ENCODE measurements at places on chromosomes 13 and 19.
A peak's percentile ranks its signal among the peaks of the same experiment; 100 is the strongest.

DNA sequence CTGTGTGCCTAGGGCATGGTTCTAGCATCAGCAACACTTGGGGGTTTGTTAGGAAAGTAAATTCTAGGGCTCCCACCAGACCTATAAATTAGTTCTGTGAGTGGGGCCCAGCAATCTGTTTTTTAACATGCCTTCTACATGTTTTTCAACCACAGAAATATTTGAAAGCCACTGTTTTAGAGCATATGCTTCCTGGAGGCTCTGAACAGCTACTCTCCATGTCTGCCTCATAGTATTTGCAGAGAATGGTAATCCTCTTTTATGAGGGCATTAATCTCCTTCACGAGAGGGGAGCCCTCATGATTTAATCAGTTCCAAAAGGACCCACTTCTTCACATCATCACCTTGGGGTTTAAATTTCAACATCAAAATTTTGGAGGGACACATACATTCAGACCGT, 6.0 kb downstream of the SPATA13 start:
- DNase-seq, result no peak

DNA sequence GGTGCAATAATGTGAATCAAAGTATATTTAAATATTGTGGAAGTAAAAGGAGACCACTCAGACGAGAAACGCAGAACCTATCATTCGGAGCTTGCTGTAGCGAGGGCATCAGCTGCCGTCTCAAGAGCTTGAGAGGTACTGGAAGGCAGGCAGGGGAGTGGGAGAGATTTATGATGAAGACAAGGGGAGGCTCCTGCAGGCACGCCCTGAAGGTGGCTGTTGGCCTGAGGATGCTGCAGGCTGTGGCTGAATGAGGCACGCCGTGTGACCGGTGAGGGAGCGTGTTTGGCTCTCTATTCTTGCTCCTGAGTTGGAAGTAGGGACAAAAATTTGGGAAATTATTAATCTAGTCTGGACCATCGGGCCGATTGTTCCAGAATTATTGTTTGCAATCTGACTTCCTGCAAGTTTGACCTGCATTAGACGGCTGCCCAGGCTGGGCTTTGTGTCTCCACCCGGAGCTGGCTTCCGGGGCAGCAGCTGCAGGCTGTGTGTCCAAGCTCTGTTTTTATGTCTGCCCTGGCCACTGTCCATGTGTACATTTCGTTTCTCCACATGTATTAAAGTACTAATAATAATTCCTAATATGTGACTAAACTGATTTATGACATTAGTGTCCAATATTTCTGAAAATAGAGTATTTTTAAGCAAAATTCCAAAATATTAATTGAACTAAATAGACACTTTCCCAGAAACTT, 91.1 kb upstream of the ANKRD10 start:
- DNase-seq, result no peak

DNA sequence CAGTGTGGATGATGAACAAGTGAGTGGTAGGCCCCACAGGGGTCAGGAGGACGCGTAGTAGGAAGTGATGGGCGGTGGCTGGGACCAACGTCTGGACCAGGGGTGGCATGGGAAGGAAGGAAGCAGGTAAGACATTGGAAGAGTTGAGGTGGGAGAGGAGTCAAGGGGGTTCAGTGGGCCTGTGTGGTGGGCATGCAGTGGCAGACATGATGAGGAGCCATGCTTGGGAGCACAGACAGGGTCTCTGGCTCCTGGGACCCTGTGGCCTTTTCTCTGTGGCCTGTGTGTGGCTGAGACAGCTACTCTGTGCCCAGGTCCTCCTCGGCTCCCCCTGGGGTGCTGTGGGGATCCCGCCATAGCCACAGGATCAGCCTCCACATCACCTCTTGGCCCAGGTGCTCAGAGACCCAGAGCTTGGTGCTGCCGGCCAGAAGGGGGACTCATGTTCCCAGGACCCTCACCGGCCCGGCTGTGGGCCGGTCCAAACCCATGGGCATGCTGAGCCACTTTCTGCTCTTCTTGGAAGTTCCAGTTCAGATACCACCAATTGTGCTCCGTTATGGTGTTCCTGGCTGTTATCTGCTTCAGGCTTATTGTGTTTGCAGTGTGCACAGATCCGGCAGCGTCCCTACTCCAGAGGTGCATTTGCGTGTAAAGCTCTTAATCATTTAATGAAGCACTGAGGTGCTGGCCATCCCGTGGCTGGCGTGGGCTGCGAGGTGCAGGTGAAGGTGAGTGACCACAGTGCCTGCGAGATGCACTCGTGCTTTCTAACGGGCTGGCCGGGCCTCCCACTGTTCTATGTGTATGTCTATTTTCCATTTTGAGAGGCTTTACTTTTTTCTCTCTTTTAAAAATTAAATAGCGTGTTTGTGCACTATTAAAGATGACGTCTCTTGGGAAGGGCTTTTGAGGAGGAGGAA, 147.9 kb downstream of the TEX29 start:
- no peak for DNase-seq

- DNase-seq, result no peak
These were observed 774 bp upstream of the PPP2R1A start for GRCh38 chr19:52188822-52189734.

- DNase-seq, result no peak
These were observed 2.7 kb downstream of the SLITRK1 start for GRCh38 chr13:83879431-83880171.

- no peak for DNase-seq
These were observed 406.2 kb downstream of the EFNB2 start for GRCh38 chr13:106129273-106129672.

DNA sequence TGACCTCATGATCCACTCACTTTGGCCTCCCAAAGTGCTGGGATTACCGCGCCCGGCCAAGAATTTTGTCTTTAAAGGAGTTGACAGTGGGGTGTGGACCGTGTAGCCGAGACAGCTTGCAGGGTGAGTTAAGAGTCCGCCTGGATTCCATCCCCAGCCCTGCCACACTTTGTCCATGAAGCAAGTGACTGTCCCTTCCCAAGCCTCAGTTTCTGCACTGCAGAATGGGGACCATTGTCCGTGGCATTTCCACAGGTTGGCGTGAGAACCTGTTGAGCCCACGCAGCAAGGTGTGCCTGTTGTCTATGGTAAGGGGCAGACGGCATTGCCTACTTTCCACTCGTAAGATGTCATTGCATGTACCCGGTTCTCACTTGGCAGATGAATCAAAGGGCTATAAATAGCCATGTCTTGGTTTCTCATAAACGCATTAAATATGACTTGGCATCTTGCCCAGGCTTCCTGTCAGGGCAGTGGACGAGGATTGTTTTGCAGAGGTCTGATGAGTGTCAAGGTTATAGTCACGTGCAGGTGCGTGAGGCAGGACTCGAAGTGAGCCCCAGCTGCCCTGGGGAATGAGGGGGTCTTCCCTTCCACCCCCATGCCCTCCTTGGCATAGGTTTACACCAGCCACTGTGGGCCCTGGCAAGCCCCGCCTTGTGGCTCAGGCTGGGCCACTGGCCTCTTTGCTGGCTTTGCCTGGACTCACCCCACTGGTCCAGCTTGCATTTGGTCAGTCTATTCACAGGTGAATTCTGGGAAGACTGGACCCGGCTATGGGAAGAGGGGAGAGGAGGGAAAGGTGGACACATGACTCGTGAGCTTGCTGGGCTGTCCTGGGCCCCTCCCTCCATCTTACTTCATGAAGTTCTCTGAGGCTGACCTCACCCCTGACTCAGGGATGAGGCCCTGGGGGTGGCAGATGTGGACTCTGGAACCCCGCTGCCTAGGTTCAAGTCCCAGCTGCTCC, 14.6 kb downstream of the FAM187B start:
- DNase-seq, result peak; percentile 37

DNA sequence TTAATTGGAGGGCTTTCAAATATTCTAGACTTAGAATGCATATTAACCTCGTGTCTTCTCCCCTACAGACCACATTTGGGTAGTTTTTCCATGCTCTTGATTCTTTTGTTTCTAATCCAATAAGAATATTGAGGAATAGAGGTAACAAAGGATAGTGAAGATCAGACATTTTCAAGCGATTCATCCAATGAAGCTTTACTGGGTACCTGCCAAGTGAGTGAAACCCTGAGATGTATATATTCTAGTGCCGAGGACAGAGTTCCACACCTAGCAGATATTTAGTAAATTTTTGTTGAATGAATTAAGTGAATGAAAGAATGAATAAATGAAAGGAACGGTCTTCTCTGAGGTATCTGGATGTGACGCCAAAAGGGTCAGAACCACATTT, 442 bp upstream of the RFC3 start:
- DNase-seq, result no peak

DNA sequence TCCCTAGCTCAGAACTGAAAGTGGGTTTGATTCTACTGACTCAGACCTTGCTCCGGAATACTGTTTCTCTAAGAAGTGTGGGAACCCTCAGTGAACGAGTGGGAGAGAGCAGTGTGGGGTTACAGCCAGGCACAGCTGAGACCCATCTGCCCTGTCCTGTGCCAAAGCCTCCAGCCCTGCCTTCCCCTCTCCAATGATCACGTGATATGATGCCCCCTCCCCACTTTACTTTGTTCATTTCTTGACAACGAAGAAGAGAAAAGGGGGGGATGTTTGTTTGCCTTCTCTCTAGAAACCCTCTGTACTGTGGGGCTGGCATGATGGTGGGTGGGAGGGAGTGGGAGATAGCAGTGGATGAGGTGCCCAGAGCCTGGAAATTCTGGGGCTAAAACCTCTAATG, 96.0 kb downstream of the RNASEH2B start:
- DNase-seq, result no peak

All from DND-41 (cell line).